Stimulated activated CD4-positive, alpha-beta T cell treated with anti-CD3 and anti-CD28 coated beads, Interleukin-2, amount 100 ng/mL, for 24 hours (primary cell): ENCODE measurements at places on chromosomes 12 and 14.

DNA sequence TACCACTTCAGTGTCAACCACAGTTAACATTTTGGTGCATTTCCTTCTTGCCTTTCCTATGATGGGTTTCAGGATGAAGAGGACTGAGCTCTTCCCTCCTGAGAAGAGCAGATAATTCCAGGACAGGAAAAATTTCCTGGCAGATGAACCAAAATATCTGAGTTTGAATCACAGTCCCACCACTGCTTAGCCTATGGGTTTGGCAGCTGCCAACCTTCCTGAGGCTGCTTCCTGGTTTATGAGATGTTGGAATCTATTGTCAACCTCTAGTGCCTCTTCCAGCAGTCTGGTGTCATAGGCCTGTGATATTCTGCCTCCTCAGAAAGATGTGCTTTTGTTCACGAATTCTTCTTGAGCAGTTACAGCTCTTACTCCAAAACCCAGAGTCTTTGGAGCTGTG, 197.4 kb upstream of the FRMD6 start:
- DNase-seq: no peak

GRCh38 chr12:57126061-57126460, 2.2 kb upstream of the LRP1 start:
- DNase-seq: no peak

- DNase-seq: no peak
These were observed 58.8 kb upstream of the KCNA1 start for GRCh38 chr12:4850857-4851380.

- no peak for DNase-seq
These were observed 3.3 kb upstream of the ATG101 start for GRCh38 chr12:52066346-52067080.

DNA sequence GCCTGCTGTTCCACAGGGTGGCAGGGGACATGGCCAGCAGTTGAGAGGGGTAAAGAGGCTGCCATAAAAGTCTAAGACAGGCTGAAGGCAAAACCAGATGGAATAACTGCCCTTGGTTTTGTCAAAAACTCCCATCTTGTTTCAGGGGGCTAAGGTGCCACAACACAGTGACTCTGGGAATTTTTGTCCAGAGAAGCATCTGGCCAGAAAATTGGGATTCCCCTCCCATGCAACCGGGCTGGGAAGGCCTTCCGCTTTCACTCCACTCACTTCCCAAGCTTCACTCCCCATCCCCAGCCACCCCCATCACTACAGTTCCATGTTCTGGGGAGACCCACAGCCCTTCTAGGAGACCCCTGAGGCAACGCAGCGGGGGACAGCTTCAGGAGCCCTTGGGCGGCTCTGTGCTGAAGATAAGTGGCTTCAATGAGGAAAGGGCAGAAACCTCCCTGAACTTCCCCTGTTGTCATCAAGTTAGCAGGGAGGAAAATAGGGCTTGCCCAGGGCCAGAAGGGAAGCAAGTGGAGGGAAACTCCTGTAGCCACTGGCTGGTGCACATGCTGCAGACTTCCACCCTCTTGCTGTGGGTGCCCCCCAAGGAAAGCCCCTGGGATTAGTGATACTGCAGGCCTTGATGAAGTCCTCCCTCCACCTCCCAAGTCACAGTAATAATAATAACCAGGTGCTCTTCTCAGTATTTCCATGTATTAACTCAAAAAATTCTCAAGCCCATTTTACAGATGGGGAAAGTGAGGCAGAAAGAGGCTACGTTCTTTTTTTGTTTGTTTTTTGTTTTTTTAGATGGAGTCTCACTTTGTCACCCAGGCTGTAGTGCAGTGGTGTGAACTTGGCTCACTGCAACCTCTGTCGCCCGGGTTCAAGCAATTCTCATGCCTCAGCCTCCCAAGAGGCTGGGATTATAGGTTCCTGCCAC, 6.0 kb downstream of the TMEM229B start:
- DNase-seq: no peak

DNA sequence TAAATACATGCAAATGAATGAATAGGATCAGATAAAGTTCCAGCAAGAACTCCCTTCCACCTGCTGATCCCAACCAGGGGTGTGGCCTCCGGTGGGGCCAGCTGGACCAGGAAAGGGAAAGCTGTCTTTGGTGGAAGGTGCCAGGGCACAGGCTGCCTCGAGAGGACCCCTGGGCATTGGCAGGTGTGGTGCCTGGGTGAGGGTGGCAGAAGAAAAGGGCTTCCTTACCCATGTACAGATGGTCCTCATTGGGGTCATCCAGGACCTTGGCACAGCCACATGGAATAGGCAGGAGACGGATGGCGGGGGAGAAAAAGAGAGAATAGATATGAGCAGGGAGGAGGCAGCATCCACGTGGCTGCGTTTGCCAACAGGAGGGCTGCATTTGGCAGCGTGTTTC, 36.4 kb downstream of the CAMKK2 start:
- DNase-seq: no peak

GRCh38 chr14:72518809-72519377, 375.0 kb downstream of the DPF3 start:
- peak; percentile 42 for DNase-seq

DNA sequence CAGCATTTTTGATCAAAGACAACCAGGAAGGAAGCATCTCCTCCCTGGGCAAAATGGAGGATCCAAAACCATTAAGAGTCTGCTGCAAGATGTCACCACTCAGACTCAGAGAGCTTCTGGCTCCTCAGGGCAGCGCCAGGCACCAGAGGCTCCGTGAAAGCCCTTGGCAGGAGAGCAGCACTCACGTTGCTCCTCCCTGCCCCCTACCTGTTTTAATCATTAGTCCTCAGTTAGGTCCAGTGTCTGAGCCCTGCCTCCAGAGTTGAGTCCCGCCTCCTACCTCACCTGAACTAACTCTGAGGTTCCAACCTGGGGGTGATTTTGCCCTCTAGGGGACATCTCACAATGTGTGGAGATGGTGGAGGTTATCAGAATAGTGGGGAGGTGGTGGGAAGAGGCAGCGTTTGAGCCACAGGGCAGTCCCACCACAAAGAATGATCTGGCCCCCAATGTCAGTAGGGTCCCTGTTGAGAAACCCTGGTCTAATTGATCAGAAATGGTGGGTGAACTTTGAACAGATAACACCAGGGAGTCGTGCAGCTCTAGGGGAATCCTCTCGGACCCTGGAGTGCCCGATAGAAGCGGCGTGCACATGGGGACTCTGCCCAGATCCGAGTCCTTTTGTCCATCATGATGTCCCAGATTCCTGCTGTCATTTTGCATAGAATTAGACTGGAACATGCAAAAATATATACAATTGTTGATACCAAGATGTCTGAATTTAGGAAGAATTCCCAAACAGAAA, 156.7 kb upstream of the DIO3 start:
- no peak for DNase-seq

GRCh38 chr12:110931315-110931728, 10.9 kb upstream of the MYL2 start:
- DNase-seq: no peak

DNA sequence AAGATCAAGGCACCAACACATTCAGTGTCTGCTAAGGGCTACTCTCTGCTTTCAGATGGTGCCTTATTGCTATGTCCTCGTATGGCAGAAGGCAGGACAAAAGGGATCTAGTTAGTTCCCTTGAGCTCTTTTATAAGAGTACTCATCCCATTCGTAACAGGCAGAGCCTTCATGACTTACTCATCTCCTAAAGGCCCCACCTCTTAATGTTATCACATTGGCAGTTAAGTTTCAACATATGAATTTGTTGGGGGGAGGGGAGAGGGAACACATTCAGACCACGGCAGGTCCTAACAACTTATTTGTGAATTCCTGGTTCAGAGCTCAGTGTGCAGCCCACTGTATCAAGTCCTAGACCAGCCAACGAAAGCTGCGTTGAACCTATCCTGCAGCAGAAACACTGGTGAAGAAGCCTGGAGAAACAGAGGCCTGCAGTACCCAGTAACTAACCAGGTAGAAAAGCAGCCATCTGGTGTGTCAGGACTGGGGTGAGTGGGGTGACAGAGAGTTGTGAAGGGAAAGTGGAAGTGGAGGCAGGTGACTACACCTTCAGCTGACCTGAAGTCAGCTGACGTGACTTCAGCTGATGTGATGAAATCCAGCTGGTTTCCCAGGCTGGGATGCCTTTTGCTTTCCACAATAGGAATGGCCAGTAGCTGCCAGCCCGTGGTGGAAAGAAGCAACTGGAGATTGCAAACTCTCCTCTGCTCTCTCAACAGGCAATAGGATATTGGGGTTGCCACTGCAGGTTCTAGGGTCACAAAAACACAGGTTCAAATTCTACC, 101.6 kb upstream of the PLXNC1 start:
- no peak for DNase-seq

- DNase-seq: no peak
These were observed 38.8 kb downstream of the SLC15A5 start for GRCh38 chr12:16238661-16239060.

- DNase-seq: no peak
These were observed 18.3 kb downstream of the NOC4L start for GRCh38 chr12:132162508-132163031.

- DNase-seq: no peak
These were observed 230.7 kb upstream of the RTL1 start for GRCh38 chr14:101134161-101134631.

GRCh38 chr14:95524706-95525512, 8.5 kb upstream of the SYNE3 start:
- no peak for DNase-seq

GRCh38 chr12:89369166-89369565, 16.9 kb upstream of the DUSP6 start:
- DNase-seq: no peak

DNA sequence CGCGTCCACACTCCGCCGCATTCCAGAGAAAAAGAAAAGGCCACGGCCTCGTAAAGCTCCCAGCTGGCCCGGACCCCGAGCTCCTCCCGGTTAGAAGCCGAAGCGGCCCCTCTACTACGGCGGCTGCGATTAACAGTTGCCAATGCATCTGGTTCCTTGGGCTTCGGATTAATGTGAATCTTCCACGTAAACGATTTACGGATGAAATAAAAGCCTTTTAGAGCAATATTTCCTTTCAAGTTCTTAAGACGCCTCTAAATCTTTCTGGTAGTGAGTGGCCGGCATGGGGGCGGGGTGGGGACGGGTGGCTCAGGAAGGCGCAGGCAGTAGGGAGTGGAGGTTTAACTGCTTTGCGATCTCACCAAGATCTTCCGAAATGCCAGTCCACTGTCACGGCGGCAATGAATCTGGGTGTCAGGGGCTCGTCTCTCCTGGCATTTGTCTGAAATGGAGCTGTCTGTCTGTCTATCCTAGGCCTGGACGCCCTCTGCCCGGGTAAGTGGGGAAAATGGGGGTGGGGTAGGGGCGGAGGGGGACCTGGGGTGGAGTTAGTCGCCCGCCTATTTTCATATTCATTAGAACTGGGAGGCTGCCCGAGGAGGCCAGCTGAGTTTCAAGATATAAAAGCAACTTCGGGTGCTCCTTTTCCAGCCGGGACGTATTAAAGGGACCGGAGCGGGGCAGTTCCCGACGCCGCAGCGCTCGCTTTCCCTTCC, 413 bp upstream of the ALX1 start:
- no peak for DNase-seq

GRCh38 chr12:49675137-49675536, 32.1 kb downstream of the FMNL3 start:
- DNase-seq: no peak

DNA sequence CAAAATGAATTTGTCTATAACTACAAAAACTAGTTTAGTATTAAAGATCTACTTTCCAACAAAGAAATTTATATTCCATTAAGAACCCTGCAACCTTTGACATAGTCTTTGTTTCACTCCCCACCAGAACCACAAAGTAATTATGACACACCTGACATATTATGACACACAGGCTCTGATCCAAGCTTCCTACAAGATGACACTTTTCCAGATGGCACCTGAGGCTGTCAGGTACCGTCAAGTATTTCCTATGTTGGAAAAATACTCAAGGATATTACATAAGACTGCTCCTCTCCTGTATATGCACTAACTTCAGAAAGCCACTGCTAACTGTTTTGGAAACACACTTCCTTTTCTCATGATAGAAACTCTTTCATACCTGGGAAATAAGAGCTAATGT, 38.9 kb downstream of the STXBP6 start:
- DNase-seq: no peak

GRCh38 chr12:123364532-123365024, at the start of gene SBNO1:
TSS of gene SBNO1 (minus strand) at chr12:123364847. CDS start at chr12:123350441, 14,406 bp downstream.
- peak; percentile 90 for DNase-seq
